ENCODE measurements at places on chromosomes 11 and 22. TPM values are rescaled to one million over a fixed set of nuclear protein-coding genes. Genes with fewer than 3 reads are reported as not detected.

The IL10RA gene
- not detected for total RNA-seq

The NCF4 gene
- total RNA-seq: not detected

The NDUFS3 gene
- total RNA-seq: 200 TPM

The FAM83F gene
- total RNA-seq: 0.27 TPM

The VPREB3 gene
- total RNA-seq: not detected

The C11orf21 gene
- not detected for total RNA-seq

DNA sequence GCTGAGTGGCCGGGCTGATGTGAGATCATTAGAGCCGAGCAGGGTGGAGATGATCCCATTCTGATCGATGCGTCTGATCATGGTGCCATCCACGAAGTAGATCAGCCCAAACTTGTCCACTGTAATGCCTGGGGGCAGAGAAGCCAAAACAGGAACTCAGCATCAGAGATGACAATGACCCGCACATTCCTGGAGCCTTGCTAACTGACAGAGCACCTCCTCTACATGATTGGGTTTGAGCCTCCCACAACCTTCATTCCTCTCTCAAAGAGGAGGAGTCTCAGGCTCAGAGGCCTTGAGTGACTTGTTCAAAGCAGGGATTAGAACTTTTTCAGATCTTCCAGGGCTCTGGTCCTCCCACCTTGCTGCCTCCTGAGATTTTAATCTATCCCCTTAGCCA, 133.7 kb upstream of the NARS2 start:
- no peak for DNase-seq

DNA sequence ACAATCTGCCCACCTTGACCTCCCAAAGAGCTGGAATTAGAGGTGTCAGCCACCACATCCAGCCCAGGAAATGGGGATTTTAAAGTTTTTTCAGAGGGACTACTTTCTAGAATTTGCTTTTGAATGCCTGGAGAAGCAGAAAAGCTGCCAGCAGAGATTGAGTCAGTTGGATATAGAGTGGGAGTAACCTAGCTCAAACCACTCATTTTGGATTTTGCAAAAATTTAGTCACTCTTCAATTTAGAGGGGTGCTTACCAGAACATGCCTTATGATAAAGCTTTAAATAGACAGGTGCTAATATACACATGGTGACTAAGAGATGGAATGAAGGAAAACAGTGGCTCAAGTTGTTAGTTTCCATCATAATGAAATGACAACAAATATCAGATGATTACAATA, 26.5 kb upstream of the PSMA1 start:
- no peak for DNase-seq

GRCh38 chr22:28907311-28908008, 24.1 kb downstream of the ZNRF3 start:
- peak; percentile 79 for DNase-seq

- no peak for DNase-seq
Observed at GRCh38 chr11:22795914-22796313, 33.7 kb downstream of the SVIP start.

GRCh38 chr11:111448831-111449557, 63.2 kb downstream of the BTG4 start:
- DNase-seq: no peak

DNA sequence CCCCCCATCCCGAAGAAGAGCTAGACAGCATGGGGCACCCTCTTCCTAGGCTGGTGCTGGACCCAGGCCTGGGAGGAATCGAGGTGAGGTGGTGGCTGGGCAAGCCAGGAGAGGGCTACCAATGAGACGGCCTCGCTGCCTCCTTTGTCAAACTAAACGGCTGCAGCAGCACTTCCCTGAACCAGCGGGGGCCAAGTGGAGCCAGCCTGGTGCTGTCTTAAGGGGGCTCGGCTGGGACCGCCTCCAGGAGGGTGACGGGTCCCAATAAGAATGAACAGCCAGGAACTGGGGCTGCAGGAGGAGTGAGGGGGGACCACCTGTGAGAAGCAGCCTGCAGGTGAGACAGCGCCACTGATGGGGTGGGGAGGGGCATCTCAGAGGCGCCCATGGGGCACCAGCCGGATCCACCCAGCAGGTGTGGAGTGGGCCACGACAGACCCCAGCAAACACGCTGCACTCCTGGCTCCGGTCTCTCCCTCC, 17.1 kb downstream of the IFT27 start:
- no peak for DNase-seq
